ENCODE measurements at places on chromosomes 6 and 20.

GRCh38 chr6:1482381-1483166, 93.2 kb downstream of the FOXF2 start:
- no peak for DNase-seq

DNA sequence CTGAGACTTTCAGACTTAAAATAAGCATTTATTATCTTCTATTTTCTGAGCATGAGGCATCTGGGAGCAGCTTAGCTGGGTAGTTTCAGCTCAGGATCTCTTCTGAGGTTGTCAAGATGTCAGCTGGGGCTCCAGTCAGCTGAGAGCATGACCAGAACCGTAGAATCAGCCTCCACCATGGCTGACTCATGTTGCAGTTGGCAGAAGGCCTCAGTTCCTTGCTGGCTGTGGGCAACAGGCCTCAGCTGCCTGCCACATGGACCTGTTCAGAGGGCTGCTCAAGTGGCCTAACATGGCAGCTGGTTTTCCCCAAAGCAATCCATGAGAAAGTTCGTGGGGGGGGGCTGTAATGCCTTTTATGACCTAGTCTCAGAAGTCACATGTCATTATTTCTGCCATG, 142.3 kb downstream of the LY86 start:
- no peak for DNase-seq

- DNase-seq = no peak
Measured at GRCh38 chr6:138222901-138223546, 4.7 kb upstream of the PBOV1 start.

GRCh38 chr6:112331306-112331705, 15.8 kb upstream of the RFPL4B start:
- DNase-seq = no peak

DNA sequence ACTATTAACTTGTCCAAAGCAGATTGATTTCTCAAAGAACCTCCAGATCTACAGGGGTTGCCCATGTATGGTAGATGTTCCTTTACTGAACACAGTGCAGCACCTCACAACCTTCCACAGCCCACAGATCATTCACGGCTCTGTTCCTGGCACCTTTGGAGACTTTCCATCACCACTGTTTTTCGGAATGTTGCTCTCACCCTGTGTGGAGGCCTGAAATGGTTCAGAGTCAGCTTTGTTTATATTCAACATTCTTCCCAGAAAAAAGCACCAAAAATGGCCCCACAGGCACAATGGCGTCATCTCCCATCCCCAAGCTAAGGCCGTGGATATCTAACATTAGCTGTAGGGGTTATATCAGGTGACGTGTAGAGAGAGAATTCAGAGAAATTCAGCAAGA, 74.7 kb downstream of the DHX35 start:
- no peak for DNase-seq

- DNase-seq = no peak
Measured at GRCh38 chr20:4167261-4168021, 152.1 kb upstream of the RNF24 start.

DNA sequence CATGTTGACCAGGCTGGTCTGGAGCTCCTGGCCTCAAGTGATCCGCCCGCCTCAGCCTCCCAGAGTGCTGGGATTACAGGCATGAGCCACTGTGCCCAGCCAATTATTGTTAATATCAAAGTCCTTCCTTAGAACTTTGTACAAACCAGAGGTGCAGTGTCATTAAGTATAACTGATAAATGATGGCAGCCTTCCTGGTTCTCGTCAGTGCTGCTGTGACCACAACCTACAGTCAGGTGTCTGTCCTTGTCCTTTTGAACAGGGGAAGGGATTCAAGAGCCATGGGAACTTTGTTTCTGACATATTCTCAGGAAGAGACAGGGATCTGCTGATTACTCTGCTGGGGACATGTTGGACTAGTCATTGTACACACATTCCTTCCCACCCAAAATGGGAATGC, 103.2 kb upstream of the TIAM2 start:
- DNase-seq = no peak

DNA sequence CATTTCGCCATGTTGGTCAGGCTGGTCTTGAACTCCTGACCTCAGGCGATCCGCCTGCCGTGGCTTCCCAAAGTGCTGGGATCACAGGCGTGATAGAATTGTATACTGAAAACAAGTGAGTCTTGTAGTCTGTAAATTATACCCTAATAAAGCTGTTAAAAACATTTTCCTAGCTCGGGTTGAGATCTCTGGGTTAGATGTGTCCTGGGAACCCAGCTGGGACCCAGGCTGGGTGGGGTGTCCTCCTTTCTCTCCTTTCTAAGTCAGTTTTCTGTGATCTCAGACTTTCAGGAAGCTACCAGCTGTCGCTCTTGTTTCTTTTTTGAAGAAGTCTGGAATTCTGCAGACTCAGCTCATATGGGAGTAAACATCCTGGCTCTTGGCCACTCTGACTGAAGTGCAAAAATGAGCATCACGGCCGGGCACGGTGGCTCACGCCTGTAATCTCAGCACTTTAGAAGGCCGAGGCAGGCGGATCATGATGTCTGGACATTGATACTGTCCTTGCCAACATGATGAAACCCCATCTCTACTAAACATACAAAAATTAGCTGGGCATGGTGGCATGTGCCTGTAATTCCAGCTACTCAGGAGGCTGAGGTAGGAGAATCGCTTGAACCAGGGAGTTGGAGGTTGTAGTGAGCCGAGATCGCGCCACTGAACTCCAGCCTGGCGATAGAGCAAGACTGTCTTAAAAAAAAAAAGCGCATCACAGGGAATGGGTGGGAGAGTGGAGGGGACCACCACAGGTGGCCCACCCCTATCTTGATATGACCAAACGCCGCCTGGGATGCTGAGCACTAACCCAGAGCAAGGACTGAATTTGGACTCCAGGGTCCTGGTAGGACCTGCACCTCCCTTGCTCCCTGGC, 9.9 kb upstream of the PCIF1 start:
- DNase-seq = no peak

GRCh38 chr20:7853493-7853892, 86.8 kb downstream of the HAO1 start:
- DNase-seq = no peak

DNA sequence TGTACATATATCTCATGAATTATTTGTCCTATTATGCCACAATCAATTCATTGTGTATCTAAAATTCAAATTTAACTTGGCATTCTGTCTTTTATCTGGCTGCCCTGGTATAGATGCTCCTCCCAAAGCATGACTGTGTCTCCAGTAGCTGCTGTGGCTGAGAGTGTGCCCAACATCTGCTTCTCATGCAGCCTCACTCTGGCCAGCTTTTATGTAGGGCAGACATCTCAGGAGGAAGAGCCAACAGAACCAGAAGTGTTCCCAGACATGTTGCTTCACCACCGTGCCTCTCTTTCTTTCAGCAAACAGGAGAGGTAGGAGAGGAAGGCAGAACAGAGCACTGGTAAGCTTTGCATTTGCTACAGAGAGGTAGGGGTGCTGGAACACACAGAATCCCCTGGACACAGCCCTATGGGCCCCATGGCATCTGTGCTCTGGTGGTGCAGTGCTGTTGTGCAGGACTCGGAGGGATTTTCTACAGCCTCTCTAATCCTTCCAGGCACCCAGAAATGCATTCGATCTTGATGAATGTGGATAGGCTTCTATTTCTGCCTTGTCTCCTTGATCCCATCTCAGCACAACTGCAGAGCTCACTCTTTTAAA, 637.1 kb downstream of the UTRN start:
- DNase-seq = no peak

DNA sequence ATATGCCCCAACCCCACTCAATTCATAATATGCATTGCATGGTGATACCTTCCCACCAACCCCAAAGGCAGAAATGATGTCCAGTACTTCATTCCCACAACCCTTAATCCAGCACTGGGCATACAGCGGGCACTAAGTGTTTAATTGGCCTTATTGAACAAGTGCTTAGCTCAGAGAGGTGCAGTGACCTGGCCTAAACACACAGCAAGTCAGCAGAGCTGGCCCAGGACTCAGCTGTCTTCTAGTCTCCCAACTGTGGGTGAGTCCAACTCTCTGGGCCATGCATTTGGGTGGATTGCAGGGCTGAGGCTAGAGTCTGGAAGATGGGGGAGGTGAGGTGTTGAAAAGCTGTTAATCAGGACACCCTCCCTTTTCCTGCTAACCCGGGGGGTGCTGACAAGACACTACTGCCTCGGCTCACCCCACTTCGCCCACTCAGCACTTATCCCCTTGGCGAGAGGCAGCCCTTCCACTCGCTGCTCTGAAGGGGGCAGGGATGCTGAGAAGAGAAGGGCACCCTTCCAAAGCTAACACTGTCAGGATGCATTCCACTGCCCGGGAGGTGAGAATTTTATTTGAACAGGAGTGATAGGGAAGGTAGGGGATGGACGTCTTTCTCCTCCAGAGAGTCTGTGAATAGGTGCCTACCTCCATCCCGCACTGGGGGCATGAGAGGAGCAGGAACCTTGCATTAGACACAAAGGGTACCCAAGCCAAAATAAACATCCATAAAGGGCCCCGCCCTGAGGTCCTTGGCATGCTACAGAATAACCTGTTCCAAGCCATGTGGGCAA, 14.2 kb downstream of the KCNK5 start:
- no peak for DNase-seq

- DNase-seq = no peak
Measured at GRCh38 chr6:37845026-37845911, 25.7 kb downstream of the ZFAND3 start.

- no peak for DNase-seq
Measured at GRCh38 chr6:156822747-156823206, 45.6 kb downstream of the ARID1B start.

DNA sequence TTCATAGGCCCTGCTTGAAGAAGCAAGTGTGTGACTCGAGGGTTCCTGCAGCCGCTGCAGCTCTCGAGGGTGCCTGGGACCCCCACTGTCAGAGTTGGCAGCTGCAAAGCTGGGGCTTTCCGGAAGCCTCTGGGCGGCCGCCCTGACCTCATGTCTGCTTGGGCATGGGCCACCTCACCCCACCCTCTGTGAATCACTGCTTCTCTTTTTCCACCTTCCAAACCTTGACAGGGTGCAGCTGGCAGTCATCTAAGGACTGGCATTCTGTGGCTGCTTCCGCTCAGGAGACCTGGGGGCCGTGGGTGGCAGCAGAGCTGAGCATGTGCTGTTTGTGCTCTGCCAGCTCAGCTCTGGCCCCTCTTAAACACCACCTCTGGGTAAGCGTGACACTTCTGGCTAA, 32.0 kb downstream of the ERMARD start:
- no peak for DNase-seq

- DNase-seq = no peak
Measured at GRCh38 chr6:108916026-108916686, 67.9 kb downstream of the ARMC2 start.

GRCh38 chr20:650954-651353, 2.0 kb downstream of the SRXN1 start:
- no peak for DNase-seq

DNA sequence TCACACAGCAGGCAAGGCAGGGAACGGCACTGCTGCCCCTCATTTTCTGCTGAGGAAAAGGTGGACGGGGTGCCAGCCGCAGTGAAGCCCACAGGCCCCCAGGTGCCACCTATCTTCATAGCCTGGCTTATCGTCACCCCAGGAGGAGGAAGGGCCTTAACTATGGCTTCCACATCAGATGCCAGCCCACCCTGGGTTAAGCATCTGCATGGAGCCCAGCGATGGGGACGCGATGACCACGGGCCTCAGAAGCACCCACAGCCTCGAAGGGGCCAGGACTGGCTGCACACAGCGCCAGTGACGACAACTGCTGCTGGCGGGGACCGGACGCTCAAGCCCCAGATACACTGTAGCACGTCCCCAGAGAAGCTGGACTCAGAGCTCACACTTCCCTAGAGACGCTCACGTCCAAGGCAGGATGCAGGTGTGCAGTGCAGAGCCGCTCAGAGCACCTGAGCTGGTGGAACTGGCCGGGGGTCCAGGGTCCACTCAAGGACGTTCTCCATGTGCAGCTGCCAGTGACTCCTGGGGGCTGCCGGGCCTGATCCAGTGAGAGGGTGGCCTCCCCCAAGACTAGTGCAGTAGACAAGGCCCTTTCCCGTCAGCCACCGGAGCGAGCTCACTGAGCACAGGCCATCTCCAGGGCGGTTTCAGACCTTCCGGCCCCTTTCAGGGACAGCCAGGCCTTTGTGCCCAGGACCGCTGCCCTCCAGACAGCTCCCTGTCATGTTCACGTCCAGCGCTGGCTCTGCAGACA, 83.0 kb downstream of the YTHDF1 start:
- DNase-seq = no peak

DNA sequence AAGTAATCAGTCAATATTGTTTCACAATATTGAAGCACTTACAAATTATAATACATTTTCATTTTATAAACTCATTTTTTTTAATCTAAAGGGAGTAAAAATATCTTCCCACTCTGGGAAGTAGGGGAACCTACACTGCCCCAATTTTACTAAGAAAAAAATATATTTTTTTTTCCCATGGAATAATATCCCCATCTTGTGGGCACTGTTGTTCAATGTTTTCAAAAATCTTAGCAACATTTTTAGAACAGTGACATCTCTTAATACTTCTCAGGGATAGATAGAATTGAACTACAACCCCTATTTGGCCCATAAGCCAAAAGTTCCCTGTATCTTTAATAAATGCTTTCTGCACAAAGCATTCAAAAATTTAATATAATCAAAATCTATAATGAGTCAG, 42.9 kb downstream of the ARHGAP18 start:
- DNase-seq = no peak

- no peak for DNase-seq
Measured at GRCh38 chr6:894274-894673, 201.3 kb upstream of the EXOC2 start.

GRCh38 chr20:58889798-58890517, 37.4 kb downstream of the GNAS start:
- no peak for DNase-seq

GRCh38 chr6:77707603-77708002, 54.8 kb downstream of the MEI4 start:
- no peak for DNase-seq

- peak; percentile 57 for DNase-seq
Measured at GRCh38 chr6:129893640-129894039, 32.5 kb upstream of the TMEM244 start.

DNA sequence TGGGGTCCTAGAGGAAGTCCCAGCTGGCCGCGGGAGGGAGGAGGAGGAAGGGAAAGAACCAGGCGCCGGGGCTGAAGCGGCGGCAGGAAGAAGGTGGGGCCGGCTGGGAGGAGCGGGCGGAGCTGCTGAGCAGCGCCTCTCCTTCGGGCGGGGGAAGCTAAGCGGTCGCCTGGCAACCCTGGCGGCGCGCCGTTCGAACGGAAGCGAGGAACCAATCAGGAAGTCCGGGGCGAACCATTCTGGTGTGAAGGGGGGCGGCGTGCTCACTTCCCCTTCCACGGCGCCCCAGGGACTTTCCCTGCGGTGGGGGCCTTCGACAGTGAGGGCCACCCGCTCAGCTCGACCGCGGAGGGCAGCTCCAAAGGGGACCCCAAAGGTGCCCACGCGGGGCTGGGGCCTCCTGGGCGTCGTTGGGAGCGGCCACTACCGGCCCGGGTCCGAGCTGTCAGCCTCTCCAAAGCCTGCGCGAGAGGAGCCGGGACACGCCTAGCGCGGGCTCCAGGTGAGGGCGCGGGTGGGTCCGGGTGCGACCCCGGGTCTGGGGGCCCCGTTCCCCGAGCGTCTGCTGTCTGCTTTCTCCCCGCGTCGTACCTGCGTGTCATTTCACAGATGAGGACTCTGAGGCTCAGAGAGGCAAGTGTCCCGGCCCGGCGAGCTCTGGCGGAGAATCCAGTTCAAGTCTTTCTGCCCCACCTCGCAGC, at the start of gene FAM110A:
FAM110A (plus strand) TSS at position 266 of the 701 bp plus-strand sequence. CDS start 11,090 bp downstream, outside the sequence.
- DNase-seq = peak; percentile 94

Measured in CD4-positive, CD25-positive, alpha-beta regulatory T cell (primary cell).